ENCODE measurements at places on chromosomes 1 and 21.
A peak's percentile ranks its signal among the peaks of the same experiment; 100 is the strongest.

DNA sequence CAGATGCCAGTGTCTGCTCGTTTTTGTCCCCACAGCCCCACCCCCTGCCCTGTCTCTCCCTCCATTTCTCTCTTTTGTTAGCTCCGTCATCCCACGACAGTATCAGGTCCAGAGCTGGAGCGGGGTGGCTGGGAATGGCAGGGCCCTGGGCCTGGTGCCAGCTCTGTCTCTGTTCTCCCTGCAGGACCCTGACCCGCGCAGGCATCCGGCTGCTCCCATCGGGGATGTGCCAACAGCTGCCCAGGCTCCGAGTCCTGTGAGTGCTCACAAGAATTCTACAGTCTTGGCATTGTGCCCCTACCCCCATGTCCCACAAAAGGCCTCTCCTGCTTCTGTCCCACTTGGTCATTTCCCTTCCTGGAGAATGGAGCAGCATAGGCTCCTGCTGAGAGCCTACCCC is 37.4 kb downstream of the UBE2T start:
- no peak for DNase-seq

GRCh38 chr1:65791801-65792668 is 660 bp upstream of the PDE4B start:
- no peak for DNase-seq

GRCh38 chr1:183632964-183633363 is 2.6 kb downstream of the ARPC5 start:
- no peak for DNase-seq

GRCh38 chr1:33072707-33073106 is 8.2 kb upstream of the AZIN2 start:
- DNase-seq, result no peak

- DNase-seq, result no peak
These were observed 5.9 kb upstream of the CXADR start for GRCh38 chr21:17506951-17507350.

- DNase-seq, result no peak
These were observed 5.9 kb downstream of the MTFR1L start for GRCh38 chr1:25825605-25826004.

GRCh38 chr1:235673981-235674380 is 24.4 kb upstream of the GNG4 start:
- DNase-seq, result no peak

DNA sequence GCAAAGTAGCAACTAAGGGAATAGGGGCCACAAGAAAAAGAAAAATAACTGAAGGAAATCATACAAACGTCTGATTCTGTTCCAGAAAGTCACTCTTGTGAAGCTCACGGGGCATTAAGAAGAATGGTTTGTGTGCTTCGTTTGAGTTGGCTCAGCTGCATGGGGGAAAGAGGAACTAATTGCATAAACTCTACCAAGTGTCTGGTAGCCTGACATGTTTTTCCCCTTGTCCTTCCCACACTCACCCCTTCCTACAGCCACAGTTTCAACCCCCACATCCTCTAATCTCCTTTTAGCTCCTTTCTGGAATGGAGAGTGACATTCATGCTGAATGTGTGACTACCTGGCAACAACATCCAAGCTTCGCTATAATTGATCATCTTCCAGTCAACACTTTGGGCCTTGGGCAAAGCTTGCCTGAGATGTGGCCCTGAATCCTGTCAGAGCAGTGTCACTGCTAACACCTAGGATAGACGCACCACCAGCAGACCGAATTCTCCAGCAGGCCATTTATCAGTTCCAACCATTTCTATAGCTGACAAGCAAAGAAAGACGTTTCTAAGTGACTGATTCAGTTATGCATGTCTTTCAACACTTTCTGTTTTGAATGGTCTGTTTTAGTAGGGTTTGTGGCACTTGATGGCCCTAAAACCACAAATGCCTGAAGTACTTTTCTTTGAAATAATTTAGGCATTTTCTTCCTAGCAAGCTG is 439.6 kb downstream of the TTLL7 start:
- DNase-seq, result no peak

DNA sequence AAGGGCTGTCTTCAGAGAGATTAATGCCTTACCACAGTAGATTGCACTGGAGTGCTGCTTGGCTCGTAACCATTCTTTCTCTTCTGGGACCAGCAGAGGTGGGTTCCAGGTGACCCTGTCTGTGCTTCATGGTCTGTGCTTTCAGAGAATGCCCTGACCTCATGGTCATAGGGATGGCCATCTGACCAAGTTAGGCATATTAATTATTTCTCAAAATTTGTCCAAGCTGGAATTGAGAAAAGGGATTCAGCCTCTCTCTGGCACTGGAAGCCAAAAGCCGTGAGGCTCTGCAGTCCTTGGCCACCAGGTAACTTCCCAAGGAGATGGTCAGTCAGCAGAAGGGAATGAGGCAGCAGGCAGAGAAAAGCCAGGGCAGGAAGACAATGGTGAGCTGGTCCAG is 37.2 kb upstream of the TSPAN2 start:
- no peak for DNase-seq

GRCh38 chr1:94463056-94463764 is 45.0 kb downstream of the ABCD3 start:
- DNase-seq, result no peak

- DNase-seq, result no peak
These were observed 834.2 kb upstream of the CXADR start for GRCh38 chr21:16678429-16679160.

- no peak for DNase-seq
These were observed at the start of gene HDGF for GRCh38 chr1:156751451-156751756. Gene HDGF (minus strand): TSS chr1:156751675. CDS start chr1:156751429, 246 bp downstream.

- DNase-seq, result no peak
These were observed 32.2 kb upstream of the ZNF326 start for GRCh38 chr1:89962742-89963075.

GRCh38 chr21:41024746-41025254 is 143.2 kb upstream of the BACE2 start:
- no peak for DNase-seq

DNA sequence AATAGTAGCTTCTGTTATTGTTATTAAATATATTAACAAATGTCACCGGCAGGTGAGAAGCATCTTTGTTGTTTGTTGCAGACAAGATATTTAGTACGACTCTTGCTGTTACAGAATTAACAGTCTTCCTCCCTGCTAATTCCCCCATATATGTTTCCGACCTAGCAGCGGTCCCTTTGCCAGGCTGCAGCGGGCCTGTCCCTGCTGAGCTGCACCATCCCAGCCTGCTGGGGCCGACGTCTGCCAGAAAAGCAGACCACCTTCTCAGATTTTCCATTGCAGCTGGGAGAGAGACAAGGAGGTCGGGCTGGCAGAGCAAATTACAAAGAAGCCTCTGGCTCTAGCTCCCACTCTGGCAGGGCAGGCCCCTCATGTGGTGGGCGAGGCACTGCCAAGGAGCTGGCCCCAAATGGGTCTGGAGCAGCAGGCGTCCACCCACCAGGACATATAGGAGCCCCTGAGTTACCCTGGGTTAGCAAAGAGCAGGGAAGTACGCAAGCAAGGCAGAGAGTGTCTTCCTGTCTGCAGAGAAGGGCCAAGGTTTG is 142.7 kb downstream of the FOXD2 start:
- no peak for DNase-seq

GRCh38 chr1:111597426-111597825 is 22.2 kb upstream of the RAP1A start:
- DNase-seq, result peak; percentile 29

DNA sequence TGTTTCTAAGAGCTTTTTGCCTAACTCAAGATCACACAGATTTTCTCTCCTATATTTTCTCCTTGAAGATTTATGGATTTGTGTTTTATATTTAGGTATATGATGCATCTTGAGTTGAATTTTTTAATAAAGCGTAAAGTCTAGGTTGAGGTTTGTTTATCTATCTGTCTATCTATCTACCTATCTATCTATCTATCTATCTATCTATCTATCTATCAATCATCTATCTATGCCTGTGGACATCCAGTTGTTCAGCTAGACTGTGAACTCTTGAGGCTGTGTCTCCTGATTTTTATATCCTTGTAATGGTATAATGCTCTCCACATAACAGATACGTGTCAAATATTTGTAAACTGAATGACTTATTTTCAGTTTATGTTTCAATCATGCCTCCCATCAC is 120.1 kb downstream of the DNAH14 start:
- DNase-seq, result no peak

GRCh38 chr1:222750651-222751050 is 13.6 kb downstream of the FAM177B start:
- no peak for DNase-seq

DNA sequence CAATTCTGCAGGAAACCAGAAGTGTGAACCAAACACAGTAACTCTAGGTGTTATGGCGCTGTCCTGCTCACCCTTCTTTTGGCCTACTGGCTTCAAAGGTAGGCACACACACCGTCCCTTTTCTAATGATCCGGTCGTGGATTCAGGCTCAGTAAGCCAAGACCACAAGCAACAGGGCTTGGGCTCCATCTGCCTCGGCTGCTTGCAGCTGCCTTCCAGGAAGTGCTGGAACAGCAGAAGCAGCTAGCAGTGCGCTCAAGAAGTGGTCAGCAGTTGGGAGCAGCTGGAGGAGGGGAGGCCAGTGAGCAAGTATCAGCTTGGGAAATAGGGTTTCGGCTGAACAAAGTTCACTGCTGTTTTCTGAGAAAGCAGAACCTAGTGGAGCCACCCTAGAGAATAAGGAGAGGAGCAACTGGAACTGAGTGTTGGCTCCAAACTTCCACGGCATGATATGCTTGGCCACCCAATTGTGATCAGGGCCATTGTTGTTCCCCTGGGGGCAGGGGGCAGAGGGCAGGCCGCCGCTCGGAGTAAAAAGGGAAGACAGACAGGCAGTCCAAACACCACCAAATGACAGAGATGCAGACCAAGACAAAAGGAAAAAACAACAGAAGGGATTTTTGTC is 173.4 kb downstream of the TOMM20 start:
- DNase-seq, result no peak

DNA sequence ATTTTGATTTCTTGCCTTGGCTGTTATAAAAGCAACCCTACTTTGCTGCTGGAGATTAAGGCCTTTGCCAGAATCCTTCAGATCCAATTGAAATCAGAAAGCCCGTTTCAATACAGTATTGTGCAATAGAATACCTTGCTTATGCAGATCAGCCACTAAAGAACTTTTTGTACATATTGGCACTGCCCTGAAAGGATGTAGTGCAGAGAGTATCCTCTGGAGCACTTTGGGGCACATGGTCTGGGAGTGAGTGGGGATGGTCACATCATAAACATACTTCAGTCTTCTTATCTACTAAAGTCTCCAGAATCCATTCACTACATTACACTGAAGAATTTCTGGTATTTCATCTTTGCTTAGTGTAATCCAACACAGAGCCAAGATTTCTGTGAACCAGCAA is 189.0 kb downstream of the CENPF start:
- peak; percentile 28 for DNase-seq

DNA sequence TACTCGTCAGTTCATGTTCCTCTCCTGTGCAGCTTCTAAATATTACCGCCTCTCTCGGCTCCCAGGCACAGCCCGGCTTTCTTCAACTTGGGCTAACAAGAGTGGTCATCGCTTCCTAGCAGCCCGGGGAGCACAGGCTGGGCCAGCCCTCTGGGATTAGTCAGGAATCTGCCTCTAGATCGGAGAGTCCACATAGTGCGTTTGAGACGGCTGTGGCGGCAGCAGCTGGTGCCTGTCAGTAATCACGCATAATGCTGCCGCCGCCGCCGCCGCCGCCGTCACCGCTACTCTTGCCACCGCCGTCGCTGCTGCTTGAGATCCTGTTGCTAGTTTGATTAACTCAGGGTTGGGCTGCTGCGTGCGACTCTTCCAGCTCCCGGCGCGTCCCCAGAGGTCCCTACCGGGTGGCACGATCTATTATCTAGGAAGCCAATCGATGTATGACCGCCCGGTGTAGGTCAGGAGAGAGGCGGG is at the start of gene RXRG:
TSS of gene RXRG (minus strand) at position 230 of the 474 bp plus-strand sequence. CDS start 233 bp downstream, outside the sequence.
- no peak for DNase-seq

DNA sequence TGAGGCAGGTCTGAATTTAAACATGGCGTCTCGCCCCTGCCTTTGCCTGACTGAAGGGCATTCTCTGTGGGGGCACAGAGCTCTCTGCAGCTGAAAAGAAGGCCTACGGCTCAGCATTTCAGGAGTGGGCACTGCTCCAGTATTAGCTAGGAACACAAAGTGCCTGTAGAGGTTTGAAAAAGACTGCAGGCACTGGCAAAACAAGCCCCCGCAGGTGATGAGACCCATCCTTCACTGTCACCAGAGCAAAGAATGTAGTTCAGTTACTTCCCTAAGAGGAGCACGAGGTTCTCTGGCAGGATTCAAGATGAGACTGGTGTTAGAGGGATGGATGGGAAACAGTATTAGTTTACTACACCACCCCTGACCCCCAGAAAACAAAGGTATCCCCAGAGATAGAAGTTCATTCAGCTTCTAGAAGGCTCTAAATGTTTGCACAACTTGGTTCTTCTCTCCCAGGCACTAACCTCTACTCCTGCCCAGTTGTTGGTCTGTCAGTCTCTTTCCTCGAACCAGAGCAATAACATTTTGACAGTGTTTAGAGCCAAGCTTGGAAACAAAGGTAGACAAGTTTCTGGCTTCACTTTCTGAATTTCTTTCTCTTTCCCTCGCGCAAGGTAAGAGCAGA is 101.9 kb upstream of the KCNE2 start:
- no peak for DNase-seq

DNA sequence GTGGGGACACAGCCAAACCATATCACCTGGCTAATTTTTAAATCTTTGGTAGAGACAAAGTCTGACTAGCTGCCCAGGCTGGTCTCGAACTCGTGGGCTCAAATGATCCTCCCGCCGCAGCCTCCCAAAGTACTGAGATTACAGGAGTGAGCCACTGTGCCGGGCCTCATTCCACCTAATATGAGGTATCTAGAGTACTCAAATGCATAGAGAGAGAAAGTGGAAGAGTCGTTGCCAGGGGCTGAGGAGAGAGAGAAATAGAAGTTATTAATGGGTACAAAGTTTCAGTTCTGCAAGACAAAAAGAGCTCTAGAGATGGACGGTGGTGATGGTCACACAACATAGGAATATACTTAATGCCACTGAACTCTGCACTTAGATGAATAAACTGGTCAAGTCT is 119.6 kb downstream of the TOMM20 start:
- DNase-seq, result no peak

GRCh38 chr1:113871597-113872113 is at the start of gene PTPN22:
Gene PTPN22 (minus strand): TSS chr1:113871712.
- peak; percentile 37 for DNase-seq

DNA sequence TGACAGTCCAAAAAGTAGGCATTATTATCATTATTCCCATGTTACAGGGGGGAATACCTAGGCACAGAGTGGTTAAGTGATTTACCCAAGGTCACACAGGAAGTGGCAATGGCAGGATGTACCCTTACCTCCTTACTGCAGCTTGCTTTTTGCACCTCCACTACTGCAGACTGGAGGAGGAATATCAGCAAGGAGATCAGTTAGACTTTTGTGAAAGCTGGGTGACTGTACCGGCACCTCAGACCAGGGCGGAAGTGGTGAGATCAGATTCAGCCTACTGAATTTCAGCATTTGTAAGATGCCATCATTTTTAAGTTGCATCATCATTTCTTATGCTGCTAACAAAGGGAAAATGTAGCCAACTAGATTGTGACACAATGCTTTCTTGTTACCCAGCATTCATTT is 4.5 kb downstream of the ADARB1 start:
- DNase-seq, result no peak

GRCh38 chr1:236492378-236492777 is 31.4 kb upstream of the LGALS8 start:
- DNase-seq, result no peak

GRCh38 chr1:205343431-205344065 is 13.2 kb downstream of the KLHDC8A start:
- DNase-seq, result no peak

- no peak for DNase-seq
These were observed 101.8 kb downstream of the TMEM53 start for GRCh38 chr1:44572572-44572879.

Measured in AG04449 (cell line).